RPMI7951 (cell line): ENCODE measurements at places on chromosomes 7 and 10. TPM values are rescaled to one million over a fixed set of nuclear protein-coding genes. Genes with fewer than 3 reads are reported as not detected.

The HOXA4 gene
- total RNA-seq = 4.3 and 9.7 TPM in 2 replicates

The DENND2A gene
- 26.9 and 29.6 TPM in 2 replicates for total RNA-seq

The GATA3 gene
- total RNA-seq = 2.5 and 4.0 TPM in 2 replicates

The IGFBP3 gene
- 10.1 and 11.7 TPM in 2 replicates for total RNA-seq

The FAM20C gene
- 256 and 312 TPM in 2 replicates for total RNA-seq

The PVRIG gene
- total RNA-seq = not detected in 2 replicates

The HERC4 gene
- 41.2 and 41.3 TPM in 2 replicates for total RNA-seq

The FANK1 gene
- total RNA-seq = 0.68 and 1.3 TPM in 2 replicates

The SPDYE18 gene
- total RNA-seq = 0.59 TPM in 1 of 2 replicates, not detected in the other

The DPP6 gene
- total RNA-seq = 0.49 and 1.3 TPM in 2 replicates

The FRMPD2 gene
- total RNA-seq = not detected in 2 replicates

The ANKRD1 gene
- 0.29 and 0.36 TPM in 2 replicates for total RNA-seq

The CFTR gene
- total RNA-seq = not detected in 2 replicates

The C10orf53 gene
- not detected in 2 replicates for total RNA-seq

The VAX1 gene
- not detected in 2 replicates for total RNA-seq

The LGI1 gene
- 0.12 TPM in 1 of 2 replicates, not detected in the other for total RNA-seq

The PAPOLB gene
- total RNA-seq = not detected in 2 replicates

The FAM24B gene
- 3.4 and 5.9 TPM in 2 replicates for total RNA-seq
